ENCODE measurements at places on chromosomes 13 and 19. TPM values are rescaled to one million over a fixed set of nuclear protein-coding genes. Genes with fewer than 3 reads are reported as not detected.

DNA sequence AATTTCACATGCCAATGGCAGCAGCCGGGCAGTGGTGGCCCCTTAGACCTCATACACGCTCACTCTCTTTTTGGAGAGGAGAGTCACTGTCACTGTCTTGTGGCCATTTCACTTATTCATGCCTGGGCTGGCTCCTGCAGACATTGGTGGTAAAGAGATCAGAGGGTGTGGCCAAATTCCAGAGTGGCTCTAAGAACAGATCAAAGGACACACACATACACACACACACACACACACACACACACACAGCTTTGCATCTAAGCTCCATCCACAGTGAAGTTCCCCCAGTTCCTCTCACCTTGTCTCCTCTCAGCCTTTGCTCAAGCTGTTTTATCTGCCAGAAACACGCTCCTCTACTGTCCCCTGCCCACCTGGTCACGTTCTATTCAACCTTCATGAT lies 46.5 kb upstream of the KPNA3 start:
- H3K27ac ChIP-seq: no peak overlapping the region
- H3K36me3 ChIP-seq: no peaks in the 10 kb centered on the region
- no peak overlapping the region for H3K4me3 ChIP-seq
- H3K4me1 ChIP-seq: no peaks in the 10 kb centered on the region
- H3K27me3 ChIP-seq: no peaks in the 10 kb centered on the region
- DNase-seq: no peak

- H3K4me1 ChIP-seq: no peaks in the 10 kb centered on the region
- H3K27ac ChIP-seq: no peak overlapping the region
- H3K36me3 ChIP-seq: no peaks in the 10 kb centered on the region
- no peak overlapping the region for H3K4me3 ChIP-seq
- no peak for DNase-seq
Measured at GRCh38 chr13:109226631-109227030, 559.8 kb downstream of the IRS2 start.

- H3K4me1 ChIP-seq: peaks cover 9% of the 10 kb centered on the region
- H3K27me3 ChIP-seq: no peaks in the 10 kb centered on the region
- no peaks in the 10 kb centered on the region for H3K36me3 ChIP-seq
- no peak overlapping the region for H3K27ac ChIP-seq
- no peak overlapping the region for H3K4me3 ChIP-seq
- DNase-seq: peak; percentile 60
Measured at GRCh38 chr19:34508540-34508939, 27.0 kb downstream of the WTIP start.

DNA sequence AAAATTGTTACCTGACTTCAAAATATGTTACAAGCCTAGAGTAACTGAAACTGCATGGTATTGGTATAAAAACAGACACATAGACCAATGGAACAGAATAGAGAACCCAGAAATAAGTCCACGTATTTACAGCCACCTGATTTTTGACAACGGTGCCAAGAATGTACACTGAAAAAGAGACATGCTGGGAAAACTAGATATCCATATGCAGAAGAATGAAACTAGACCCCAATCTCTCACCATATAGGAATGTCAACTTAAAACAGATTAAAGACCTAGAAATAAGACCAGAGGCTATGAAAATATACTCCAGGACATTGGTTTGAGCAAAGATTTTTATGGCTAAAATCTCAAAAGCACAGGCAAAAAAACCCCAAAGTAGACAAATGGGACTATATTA lies 76.5 kb downstream of the LATS2 start:
- no peak overlapping the region for H3K27ac ChIP-seq
- H3K4me3 ChIP-seq: no peak overlapping the region
- H3K36me3 ChIP-seq: peaks cover 84% of the 10 kb centered on the region
- DNase-seq: no peak
- no peaks in the 10 kb centered on the region for H3K27me3 ChIP-seq

- H3K27ac ChIP-seq: no peak overlapping the region
- no peak overlapping the region for H3K4me3 ChIP-seq
- H3K36me3 ChIP-seq: no peaks in the 10 kb centered on the region
- DNase-seq: no peak
- no peaks in the 10 kb centered on the region for H3K27me3 ChIP-seq
Measured at GRCh38 chr19:39237200-39238184, 7.3 kb downstream of the IFNL3 start.

DNA sequence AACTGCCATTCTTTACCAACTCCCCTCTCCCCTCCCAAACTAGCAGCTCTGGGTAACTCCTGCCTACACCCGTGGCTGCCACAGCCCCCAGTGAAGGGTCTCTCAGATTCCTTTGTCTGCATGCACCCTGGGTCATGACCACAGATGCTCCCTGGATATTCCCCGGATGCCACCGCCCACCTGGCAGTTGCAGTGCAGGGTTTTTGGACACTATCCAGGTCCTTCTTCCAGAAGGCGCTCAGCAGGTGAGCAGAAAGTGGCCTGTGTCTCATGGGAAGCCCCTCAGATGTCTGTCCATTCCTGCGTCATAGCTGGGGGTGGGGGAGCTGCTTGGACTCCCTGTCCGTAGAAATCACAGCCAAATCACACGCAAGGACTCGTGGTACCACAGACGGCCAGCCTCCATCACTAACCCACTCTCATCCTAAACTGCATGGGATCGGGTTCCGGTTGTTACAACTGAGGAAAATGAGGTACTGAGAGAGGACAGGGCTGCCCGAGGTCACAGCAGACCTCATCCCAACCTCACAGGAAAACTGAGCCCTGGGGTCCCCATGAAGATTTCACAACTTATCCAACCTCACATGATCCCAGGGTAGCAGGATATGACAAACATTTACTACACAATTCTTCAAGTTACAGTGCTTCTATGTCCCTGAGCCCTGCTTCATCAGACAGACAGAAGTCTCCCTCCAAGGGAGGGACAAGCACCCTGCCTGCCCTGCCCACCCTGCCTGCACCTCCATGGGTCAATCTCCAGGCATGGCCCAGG lies 38.6 kb downstream of the ELL start:
- H3K4me1 ChIP-seq: peaks cover 75% of the 10 kb centered on the region
- no peaks in the 10 kb centered on the region for H3K27me3 ChIP-seq
- no peak overlapping the region for H3K27ac ChIP-seq
- no peak for DNase-seq
- H3K36me3 ChIP-seq: no peaks in the 10 kb centered on the region

DNA sequence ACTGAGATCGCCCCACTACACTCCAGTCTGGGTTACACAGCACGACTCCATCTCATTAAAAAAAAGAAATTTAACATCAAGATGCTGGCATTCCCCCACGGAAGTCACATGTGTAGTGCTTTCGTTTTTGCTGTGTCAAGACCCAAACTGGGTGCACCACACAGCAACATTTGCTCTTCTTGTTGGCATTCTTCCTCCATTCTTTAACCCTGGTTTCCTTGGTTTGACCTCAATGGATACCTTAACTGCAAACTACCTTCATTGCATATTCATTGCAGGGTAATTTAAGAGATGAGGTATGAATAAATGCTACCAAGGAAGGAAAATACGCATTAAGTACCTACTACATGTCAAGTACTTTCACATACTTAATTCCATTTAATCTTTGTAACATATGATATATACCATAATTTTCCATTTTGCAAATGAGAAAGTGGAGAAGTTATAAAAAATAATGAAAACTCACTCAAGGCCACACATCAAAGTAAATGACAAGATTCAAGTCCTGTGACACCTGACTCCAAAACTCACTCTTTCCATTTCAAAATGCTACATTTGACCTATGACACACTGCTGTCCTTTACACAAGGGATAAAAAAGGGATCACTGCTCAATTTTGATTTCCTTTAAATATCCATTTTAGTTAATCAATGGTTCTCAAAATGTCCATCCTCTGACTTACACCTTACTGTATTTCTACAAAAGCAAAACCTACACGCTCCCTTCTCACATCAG lies 59.2 kb downstream of the STK24 start:
- H3K4me3 ChIP-seq: no peak overlapping the region
- H3K36me3 ChIP-seq: no peaks in the 10 kb centered on the region
- no peak for DNase-seq
- peaks cover 65% of the 10 kb centered on the region for H3K4me1 ChIP-seq
- no peak overlapping the region for H3K27ac ChIP-seq
- H3K27me3 ChIP-seq: no peaks in the 10 kb centered on the region

DNA sequence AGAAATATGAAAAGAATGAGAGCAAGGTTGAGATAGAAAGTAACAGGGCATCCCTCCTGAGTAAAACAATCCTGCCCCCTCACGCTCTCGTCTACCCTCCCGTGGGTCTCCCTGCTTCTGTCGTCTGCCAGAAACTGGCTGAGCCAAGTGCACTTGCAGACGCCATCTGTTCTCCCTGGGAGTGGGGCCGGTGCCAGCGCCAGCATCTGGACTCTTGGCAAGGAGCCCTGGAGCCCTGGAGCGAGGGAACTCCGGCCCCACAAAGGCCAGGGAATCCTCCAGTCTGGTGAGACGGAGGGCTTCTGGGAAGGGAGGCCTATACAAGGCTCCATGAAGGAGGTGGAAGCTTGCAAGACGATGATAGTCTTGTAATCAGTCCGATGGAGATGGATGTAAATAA lies 2.3 kb upstream of the TMEM91 start:
- no peaks in the 10 kb centered on the region for H3K27me3 ChIP-seq
- no peaks in the 10 kb centered on the region for H3K36me3 ChIP-seq
- peaks cover 40% of the 10 kb centered on the region for H3K4me1 ChIP-seq
- H3K4me3 ChIP-seq: no peak overlapping the region
- peak; percentile 93 for DNase-seq

GRCh38 chr13:37194428-37194861 lies 89.0 kb upstream of the CSNK1A1L start:
- H3K4me1 ChIP-seq: no peaks in the 10 kb centered on the region
- no peaks in the 10 kb centered on the region for H3K36me3 ChIP-seq

GRCh38 chr13:80030491-80030890 lies 310.4 kb downstream of the SPRY2 start:
- H3K27me3 ChIP-seq: no peaks in the 10 kb centered on the region
- no peak for DNase-seq
- H3K36me3 ChIP-seq: no peaks in the 10 kb centered on the region
- H3K4me1 ChIP-seq: no peaks in the 10 kb centered on the region
- no peak overlapping the region for H3K4me3 ChIP-seq

GRCh38 chr13:45340422-45341033 lies 455 bp downstream of the TPT1 start:
- H3K4me1 ChIP-seq: peaks cover 58% of the 10 kb centered on the region
- H3K36me3 ChIP-seq: peaks cover 63% of the 10 kb centered on the region
- H3K4me3 ChIP-seq: peak overlapping the region; percentile 98
- peak; percentile 97 for DNase-seq
- H3K27ac ChIP-seq: peak overlapping the region; percentile 100

- H3K36me3 ChIP-seq: peaks cover 14% of the 10 kb centered on the region
- DNase-seq: peak; percentile 95
- H3K4me1 ChIP-seq: peaks cover 75% of the 10 kb centered on the region
Measured at GRCh38 chr19:18274781-18275356, 617 bp upstream of the IQCN start.

GRCh38 chr13:66210677-66211076 lies 1019.5 kb downstream of the PCDH9 start:
- no peak overlapping the region for H3K4me3 ChIP-seq
- no peaks in the 10 kb centered on the region for H3K4me1 ChIP-seq
- no peaks in the 10 kb centered on the region for H3K27me3 ChIP-seq
- DNase-seq: no peak

- H3K4me1 ChIP-seq: peaks cover 65% of the 10 kb centered on the region
- DNase-seq: no peak
- H3K27ac ChIP-seq: peak overlapping the region; percentile 100
Measured at GRCh38 chr13:50123515-50123861, 108.2 kb downstream of the KCNRG start.

ZGLP1 gene
- 1.2 TPM for total RNA-seq

KLK3 gene
- not detected for total RNA-seq

ZNF681 gene
- total RNA-seq: 0.83 TPM

ACP5 gene
- total RNA-seq: 15.7 TPM

DCT gene
- 0.78 TPM for total RNA-seq

ATCAY gene
- 1.3 TPM for total RNA-seq

SIGLEC8 gene
- 0.86 TPM for total RNA-seq

FCHO1 gene
- 2.1 TPM for total RNA-seq

SLC17A7 gene
- 5.2 TPM for total RNA-seq

KASH5 gene
- not detected for total RNA-seq

KIR3DL2 gene
- total RNA-seq: not detected

All from esophagus muscularis mucosa (tissue), 4 donors.